CD4-positive, alpha-beta T cell (primary cell): ENCODE measurements at places on chromosomes 7 and 10. TPM values are rescaled to one million over a fixed set of nuclear protein-coding genes. Genes with fewer than 3 reads are reported as not detected.

The AKAP9 gene
- 62.5 TPM for total RNA-seq

The PRKG1 gene
- not detected for total RNA-seq

The DMTF1 gene
- 115 TPM for total RNA-seq

The PDLIM1 gene
- total RNA-seq = 0.41 TPM

The ITIH5 gene
- not detected for total RNA-seq

The PLXNA4 gene
- 0.75 TPM for total RNA-seq

The ZC3HAV1L gene
- total RNA-seq = 0.50 TPM

The POLR2J2 gene
- total RNA-seq = 81.3 TPM

- no peak for DNase-seq
These were observed 110.1 kb upstream of the KLF6 start for GRCh38 chr10:3895045-3895631.

GRCh38 chr7:148135116-148135515, 455.4 kb upstream of the C7orf33 start:
- no peak for DNase-seq

- DNase-seq = no peak
These were observed 62.5 kb downstream of the CSGALNACT2 start for GRCh38 chr10:43200538-43201390.

- no peak for DNase-seq
These were observed 168.4 kb upstream of the IMMP2L start for GRCh38 chr7:111730476-111731300.

GRCh38 chr7:68816491-68816890, 781.8 kb upstream of the AUTS2 start:
- DNase-seq = no peak

GRCh38 chr7:32905175-32905662, 13.7 kb upstream of the KBTBD2 start:
- peak; percentile 26 for DNase-seq

DNA sequence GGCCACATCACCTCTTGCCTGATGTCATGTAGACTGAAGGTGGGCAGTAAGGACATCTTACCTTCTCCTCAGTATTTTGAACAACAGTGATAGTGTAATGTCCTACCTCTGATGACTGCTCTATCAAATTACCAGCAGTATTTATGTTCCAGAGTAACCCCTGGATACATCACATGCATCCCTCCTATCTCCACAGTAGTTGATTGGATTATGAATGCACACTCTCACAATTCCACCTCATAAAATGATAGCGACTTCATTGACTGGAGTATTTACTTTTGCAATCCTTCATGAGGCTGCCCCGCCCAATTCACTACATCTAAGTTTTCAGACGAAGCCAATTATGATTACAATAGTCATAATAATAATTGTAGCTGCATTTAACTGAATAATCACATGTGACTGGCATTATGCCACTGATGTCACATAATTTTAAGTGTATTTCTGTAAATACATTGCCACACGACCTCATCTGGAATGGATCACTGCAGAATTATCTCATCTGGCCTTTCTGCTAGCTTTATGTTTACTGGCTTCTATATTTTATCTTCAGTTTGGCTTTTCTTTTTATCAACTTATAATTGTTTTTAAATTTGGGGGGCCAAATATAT, 268.9 kb downstream of the SLC25A13 start:
- DNase-seq = no peak

DNA sequence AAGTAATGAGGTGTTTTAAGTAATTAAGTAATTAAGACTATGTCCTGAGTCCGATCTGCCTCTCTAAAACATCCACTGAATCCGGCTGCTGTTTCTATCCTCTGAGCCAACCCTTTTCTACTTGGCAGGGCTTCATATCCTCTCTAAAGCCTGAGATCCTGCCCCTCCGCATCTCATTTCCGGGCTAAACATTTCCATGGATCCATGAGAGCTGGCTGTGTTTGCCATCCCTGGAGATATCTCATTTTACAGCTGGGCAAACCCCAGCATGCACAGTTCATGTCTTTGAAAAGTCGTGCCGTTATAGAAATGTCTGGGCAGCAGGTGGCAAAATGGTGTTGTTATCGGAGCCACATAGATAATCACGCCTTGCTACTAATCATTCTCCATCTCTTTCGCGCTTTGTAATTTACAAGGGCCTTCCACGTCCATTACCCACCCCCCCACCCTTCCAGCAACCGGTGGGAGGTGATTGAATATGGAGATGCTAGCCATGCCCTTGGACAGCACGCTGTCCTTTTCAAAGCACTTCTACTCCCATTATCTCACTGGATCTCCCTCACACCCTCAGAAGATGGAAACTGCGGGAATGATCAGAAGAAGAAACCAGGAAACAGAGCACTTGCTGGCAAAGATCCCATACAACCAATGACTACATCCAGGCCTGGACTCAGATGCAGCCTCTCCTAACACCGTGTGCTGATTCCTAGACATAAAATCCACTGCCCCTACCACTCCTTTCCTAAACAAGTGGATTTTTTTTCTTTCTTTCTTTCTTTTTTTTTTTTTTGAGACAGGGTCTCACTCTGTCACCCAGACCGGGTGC, 1189.2 kb downstream of the TYW1 start:
- DNase-seq = no peak

GRCh38 chr7:96823274-96823673, 113.6 kb upstream of the SEM1 start:
- no peak for DNase-seq

GRCh38 chr10:77368006-77368405, 269.6 kb downstream of the KCNMA1 start:
- no peak for DNase-seq

DNA sequence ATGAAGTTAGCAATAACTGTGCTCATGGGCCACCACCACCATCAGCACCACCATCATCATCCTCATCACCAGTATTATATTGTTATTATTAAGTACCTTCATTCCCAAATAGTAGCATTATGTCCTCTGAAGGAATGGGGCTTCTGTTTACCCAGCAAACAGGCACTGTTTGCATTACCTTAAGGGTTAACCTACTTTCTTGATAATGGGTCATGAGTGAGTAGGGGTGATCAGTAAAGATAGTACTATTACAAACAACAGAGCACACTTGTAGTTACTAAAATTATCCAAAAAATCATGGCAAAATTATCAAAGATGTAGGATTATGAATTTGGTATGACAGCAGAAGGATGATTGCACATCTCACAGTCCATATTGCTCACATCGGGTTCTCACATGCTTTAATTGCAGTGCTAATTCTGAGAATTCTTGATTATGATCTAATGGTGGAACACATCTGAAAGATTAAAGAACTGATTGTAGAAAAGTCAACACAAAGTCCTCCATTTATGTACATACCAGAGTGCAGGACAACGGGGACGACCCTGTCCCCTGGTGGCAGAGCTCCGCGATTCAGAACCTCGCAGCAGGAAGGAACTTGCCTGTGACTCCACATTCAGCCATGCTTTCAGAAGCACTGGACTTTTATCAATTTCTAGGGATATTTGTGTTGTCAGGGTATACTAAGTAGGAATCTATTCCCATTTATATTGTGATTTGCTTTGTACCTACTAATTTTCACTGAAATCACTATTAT, 31.0 kb downstream of the PDE1C start:
- DNase-seq = no peak

- DNase-seq = no peak
These were observed 1.8 kb downstream of the CYP2E1 start for GRCh38 chr10:133528845-133529575.

DNA sequence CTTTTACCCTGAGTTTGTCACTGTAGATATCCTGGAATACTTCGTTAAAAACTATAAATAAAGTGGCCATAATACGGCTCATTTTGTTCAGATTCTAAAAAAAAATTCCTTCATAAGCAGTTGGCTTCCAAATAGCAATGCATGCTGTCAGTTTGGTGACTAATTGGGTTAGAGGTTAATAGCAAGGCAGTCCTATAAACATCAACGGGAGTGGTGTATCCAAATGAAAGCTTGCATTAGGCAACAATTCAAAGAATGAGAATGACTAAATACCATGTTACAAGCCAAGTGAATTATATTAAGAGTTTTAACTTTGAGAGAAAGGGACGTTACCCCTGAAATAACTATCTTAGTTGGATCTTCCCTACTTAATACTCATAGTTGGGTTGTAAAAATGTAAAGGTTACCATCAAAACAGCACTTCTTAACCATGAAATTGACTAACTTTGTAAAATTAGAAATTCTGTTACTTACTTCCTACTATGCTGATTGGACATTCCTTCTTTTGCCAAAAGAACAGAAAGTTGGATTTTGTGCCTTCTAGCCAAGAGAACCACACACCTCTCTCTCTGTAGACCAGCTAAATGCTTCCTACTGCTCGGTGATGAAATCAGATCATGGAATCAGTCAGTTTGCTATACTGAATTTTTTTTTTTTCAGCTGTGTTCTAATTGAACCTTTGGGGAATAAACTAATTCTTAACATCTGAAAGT, 98.0 kb downstream of the KAT6B start:
- DNase-seq = no peak
